Retinal pigment epithelial cell (primary cell): ENCODE measurements at places on chromosomes 6 and 20.

- DNase-seq: no peak
These were observed 9.8 kb downstream of the ZNF335 start for GRCh38 chr20:45962031-45962755.

DNA sequence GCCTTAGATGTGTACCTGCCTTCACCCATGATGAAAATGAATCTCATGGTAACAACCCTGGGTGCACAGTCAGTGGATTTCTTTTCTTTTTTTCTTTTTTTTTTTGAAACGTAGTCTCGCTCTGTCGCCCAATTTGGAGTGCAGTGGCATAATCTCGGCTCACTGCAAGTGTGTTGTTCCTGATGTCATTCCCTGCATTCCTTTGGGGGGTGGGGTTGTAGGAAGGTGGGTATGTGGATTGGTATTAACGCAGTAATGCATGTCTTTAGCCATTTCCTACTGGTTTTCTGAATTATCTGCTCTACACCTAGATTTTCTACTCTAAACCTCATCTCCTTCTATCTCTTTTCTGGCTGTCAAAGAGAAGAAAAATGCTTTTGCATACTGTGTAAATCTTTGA is 146.6 kb downstream of the RNF144B start:
- DNase-seq: no peak

- no peak for DNase-seq
These were observed 851.2 kb downstream of the PHF3 start for GRCh38 chr6:64486578-64487351.

DNA sequence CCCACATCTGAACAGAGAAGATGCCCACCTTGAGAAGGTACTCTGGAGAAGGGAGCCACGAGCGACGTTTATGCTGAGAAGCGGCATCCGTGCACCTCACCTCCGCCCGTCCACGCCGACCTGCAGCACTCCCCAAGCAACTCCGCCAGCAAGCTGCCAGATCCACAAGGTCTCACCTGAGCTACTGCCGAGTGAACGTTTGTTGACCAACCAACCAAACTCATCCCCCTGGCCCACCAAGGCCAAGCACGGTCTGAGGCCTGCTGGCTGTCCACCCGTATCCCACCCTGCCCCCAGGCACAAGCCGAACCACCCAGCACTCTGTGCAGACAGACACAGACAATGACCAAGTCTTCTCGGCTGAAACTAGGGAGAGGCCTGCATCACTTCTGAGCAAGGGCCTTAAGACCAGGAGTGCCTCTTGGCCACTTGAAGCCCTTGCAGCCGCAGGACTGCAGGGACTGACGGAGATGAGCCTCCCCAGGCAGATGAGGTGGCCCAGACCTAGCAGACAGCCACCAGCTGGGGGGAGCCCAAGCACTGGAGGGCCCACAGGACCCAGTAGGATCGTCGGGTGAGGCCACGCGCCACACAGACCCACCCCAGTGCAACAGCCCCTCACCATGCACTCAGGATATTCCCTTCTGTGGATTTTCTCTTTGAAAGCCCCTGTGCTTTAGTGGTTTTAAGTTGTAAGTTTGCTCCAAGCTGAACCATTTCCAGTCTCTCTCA is 12.1 kb downstream of the TAF4 start:
- no peak for DNase-seq

DNA sequence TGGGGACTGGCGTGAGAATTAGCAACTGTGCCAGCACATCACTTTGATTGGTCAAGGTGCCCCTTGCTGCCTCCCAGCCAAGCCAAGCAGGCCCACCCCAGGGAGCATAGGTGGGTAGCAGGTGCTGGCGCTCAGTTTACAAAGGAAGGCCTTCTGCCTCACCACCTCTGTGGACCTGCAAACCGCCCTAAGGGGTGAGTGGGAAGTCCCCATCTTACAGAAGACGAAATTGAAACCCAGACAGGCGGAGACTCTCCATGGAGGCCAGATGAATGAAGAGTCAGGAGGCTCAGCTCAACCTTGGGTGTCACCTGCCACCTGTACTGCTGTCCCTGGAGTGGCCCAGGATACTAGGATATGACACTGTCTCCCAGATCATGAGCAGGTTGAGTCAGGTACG is 21.5 kb upstream of the MAS1L start:
- DNase-seq: no peak

- DNase-seq: no peak
These were observed at the start of gene SDC4 for GRCh38 chr20:45347936-45348778. SDC4 (minus strand) TSS chr20:45348424; CDS start chr20:45348384, 40 bp downstream.

DNA sequence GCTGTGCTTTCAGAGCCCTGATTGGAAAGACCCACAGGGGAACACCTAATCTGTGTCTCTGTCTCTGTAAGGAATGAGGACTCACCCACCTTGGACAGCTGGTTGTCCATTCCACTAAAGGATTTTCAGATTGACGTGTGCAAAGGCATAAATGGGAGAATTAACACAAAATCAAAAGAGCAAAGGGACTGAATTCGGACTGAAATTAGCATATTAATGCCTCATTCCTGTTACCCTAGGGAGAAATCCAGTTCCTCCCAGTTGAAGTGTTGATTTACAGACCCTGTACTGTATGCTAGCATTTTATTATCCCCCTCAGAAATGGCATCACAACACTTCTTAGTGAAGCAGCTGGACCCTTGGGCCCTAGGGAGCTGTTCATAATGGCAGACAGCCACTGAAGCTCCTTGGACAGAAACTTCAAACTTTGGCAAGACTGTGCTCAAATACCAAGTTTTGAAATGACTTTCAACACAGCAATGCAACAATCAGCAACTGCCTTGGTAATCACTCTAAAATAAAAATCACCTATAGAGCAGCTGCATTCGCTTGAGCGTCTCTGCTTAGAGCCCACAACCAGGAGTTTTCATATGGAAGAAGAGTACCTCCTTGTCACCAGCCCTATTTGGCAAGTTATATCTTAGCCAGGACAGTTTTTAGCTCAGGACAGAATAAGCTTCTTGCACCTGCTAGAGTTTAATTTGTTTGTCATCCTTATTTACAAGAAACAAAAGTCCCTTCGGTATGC is 118.1 kb downstream of the TRDN start:
- no peak for DNase-seq

- no peak for DNase-seq
These were observed 63.2 kb downstream of the PKIB start for GRCh38 chr6:122673343-122673961.
